ENCODE measurements at places on chromosomes 6 and 20.

DNA sequence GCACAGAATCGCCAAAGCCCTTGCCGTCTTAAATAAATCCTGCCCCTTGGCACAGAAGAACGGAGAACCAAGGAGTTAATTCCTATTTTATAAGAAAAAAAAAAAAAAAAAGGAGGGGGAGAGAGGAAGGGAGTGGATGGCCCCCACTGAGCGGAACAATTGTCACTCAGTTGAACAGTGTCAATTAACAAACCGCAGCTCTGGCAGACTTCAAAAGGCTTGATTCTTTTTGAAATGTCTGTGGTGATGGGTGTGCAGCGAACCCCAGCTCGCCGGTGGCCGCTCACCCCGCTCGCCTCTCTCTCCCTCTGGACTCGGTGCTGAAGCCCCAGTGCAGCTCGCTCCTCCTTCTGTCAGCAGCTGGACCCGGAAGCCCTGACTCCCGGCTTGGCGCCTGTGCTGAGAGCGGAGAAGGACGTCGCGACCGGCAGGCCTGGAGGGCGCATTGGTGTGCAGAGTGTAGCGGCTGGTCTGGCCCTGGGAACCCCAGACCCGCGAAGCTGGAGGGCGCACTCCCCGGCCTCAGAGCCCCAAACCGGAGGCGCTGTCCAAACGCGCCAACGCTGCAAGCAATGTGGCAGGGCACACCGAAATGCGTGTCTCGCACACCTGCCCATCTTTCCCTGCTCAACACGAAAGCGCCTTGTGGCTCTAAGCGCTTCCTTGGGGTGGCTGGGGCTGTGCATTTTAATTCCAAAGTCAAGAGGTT is 3.4 kb downstream of the LINC00237 start:
- no peak for DNase-seq

DNA sequence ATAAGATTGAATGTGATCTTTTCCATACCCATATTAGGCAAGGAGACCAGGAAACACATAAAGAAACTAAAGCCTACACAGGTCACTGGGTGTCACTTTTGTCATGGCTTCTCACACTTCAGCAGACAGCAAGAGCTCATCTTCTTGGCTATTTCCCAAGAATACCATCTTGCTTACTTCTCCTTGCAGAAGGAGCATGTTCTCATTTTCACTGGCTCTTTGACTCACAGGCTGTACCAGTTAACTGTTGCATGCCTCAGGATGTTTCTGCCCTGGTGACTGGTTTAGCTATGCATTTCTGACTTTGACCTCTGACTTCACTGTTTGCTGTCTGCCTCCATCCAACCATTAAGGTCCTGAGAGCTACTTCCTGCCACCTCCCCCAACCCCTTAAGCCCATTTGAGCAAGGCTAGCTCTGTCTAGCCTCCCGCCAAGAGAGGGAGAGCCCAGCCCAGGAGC is 40.3 kb upstream of the OGFRL1 start:
- DNase-seq, result no peak

- DNase-seq, result no peak
Measured at GRCh38 chr6:6512711-6513110, 75.8 kb upstream of the LY86 start.

- no peak for DNase-seq
Measured at GRCh38 chr6:161225681-161226008, 48.2 kb downstream of the AGPAT4 start.

- no peak for DNase-seq
Measured at GRCh38 chr6:16157909-16158308, 29.0 kb downstream of the MYLIP start.

GRCh38 chr20:45452238-45452637 is 17.3 kb upstream of the WFDC2 start:
- DNase-seq, result no peak

GRCh38 chr20:1108437-1108920 is 9.9 kb upstream of the PSMF1 start:
- DNase-seq, result no peak

GRCh38 chr6:154232013-154232910 is 124.3 kb downstream of the IPCEF1 start:
- no peak for DNase-seq

DNA sequence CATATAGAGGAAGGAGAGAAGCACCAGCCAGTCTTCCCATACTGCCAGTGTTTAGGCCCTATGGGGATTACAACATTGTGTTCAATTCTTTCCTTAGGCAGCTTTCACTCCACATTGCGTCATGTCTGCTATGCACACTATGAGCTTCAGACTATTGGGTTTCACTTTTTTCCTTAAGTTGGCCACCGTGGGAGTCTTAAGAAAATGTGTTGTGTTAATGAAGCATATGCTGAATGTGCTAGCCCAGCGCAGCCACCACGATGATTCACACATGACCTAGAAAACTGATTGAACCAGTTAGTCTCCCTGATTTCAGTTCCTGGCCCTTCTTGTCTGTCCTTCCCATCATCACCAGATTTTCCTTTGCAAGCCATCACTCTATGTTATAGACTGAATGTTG is 21.5 kb downstream of the TUBB2B start:
- DNase-seq, result no peak

- no peak for DNase-seq
Measured at GRCh38 chr6:128271011-128271410, 249.4 kb downstream of the PTPRK start.

DNA sequence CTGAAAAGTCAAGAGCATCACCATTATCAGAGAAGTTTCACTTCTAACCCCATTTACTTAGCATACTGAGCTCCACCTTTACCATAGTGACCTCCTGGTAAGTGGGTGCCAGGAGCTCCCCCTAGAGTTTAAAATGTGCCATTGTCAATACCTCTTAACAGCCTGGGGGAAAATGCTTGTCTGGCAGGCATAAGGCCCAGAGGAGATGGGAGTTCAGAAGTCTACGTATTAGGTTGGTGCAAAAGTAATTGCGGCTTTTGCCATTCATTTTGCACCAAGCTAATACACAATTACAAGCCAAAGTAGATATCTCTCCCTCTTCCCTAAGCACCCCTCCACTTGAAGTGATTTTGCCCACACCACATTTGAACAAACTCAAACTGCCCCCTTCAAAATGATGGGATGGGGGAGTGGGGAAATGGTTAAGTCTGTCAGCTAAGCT is 919.0 kb downstream of the KIF16B start:
- DNase-seq, result peak; percentile 37

DNA sequence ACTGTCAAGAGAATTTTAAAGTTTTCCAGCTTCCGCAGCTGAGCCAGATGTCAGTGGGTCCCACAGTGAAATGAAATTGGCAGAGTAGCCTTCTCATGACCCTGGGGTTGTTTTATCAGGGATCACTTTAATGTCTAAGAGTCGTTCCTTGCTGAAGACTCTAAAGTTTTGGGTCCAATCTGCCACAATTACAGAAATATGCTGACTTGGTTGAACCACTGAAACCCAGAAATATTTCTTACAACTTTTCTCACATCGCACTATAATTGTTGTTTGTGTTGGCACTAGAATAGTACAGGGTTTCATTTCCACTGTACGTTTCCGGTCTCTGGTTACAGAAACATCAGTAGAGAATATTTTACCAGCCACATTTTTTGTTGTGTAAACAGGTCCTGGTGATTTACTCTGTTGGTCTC is 109.0 kb downstream of the HMGCLL1 start:
- no peak for DNase-seq

- DNase-seq, result peak; percentile 78
Measured at GRCh38 chr6:67591910-67592309, 1043.2 kb upstream of the ADGRB3 start.

- DNase-seq, result no peak
Measured at GRCh38 chr20:32559753-32560380, 25.3 kb downstream of the NOL4L start.

DNA sequence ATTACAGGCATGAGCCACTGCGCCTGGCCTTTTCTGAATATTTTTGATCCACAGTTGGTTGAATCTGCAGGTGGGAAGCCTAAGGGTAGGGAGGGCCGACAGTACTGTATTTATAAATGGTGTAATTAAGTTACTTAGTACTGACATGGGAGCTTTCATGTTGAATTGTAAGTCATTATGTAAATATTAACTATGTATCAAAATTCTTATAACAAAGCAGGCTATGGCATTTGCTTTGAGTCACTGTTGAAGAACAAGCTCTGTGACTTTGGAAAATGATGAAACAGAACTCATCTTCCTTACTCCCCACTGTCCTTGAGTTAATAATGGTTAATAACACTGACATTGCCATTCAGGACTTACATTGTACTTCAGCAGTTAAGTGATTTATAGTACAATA is 63.0 kb upstream of the TXNDC5 start:
- DNase-seq, result no peak

DNA sequence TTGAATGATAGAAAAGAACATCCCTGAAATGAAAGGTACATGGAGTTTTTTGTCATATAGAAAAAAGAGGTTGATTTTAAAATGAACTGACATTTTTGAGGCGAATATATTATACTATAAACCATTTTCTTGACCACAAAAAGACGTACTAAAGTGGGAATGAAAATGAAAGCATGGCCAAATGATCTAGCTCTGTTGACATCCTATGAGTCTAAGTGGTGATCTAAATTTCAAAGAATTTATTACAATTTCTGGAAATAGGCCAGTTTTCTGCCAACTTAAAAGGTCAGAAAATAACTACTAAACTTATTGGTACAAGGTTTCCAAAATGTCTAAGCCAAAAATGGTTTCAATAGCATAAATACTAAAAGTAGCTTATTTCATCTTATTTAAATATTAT is 536.8 kb downstream of the EYS start:
- no peak for DNase-seq

GRCh38 chr6:25844518-25844917 is 12.7 kb upstream of the SLC17A1 start:
- peak; percentile 65 for DNase-seq

DNA sequence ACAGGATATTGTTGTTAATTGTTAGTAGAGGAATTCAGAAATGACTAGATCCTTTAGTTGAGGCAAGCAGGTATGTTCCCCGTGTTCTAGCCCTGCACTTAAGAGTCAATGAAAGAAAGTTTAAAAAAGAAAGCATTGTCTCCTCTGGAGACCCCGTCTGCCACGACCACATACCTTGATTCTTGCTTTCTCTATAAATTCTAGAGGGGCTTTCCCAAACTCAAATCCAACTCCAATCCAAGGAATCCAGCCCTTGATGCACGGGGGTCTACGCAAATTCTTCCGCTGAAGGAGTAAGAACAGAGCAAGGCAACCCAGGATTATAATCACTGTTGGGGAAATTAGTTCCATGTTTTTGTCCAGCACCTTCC is 401 bp downstream of the CYP39A1 start:
- DNase-seq, result no peak

DNA sequence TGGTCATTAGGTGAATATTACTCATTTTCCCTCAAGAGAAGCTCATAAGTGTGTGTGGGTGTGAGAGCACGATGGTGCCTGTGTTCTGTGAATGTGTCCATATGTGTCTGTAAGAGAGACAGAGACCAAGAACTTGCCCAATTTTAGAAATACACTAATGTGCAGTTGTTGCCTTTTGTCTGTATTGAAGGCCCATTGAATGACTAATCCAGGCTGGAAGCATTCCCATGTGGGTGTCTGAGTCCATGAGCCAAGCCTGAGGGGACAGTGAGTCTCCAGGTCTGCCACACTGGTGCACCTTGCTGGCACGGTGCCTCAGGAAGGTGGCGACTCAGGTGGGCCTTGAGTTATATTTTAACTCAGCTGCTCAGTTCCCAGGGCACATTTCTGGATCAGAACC is 25.5 kb upstream of the ASXL1 start:
- no peak for DNase-seq

- no peak for DNase-seq
Measured at GRCh38 chr20:46735436-46735835, 26.0 kb downstream of the SLC2A10 start.

GRCh38 chr6:132530293-132530974 is 7.6 kb upstream of the TAAR9 start:
- DNase-seq, result peak; percentile 25

GRCh38 chr6:160347259-160348222 is 637 bp upstream of the SLC22A3 start:
- no peak for DNase-seq

GRCh38 chr6:50030350-50030749 is 8.6 kb upstream of the DEFB110 start:
- no peak for DNase-seq

DNA sequence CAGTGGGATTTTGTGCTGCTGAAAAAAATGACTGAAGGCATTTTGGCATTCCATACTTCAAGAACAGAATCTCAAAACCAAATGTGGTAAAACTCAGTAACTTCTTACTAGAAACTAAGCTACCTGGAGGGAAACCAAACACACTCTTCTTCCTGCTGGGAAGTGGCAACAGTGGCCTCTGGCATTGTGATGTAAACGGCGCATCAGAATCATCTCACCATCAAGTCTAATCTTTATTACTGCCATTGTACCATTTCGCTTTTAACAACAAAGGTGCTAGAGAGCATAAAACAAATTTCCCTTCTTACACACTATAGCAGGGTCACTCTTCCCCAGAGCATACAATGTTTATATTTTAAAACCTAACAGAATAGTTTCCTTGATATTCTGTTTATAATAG is 101.6 kb upstream of the CEP162 start:
- no peak for DNase-seq

DNA sequence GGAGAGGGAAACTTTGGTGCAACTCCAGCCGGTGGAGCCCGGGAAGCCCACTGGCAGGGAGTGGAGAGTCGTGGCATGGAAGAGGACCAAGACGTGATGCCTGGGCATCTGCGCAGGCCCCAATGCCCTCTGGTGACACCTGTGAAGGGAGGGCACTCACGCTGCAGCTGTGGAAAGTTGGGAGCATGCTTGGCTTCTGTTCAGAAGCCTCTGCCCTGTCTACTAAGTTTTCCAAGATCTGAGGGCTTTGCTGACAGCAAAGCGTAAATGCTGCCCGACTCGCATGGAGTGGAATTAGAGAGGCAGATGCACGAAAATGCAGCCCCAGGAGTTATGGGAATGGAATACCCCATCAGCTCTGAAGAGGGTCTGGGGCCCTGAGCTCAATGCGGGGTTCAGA is 75.7 kb downstream of the SYNDIG1 start:
- DNase-seq, result no peak

DNA sequence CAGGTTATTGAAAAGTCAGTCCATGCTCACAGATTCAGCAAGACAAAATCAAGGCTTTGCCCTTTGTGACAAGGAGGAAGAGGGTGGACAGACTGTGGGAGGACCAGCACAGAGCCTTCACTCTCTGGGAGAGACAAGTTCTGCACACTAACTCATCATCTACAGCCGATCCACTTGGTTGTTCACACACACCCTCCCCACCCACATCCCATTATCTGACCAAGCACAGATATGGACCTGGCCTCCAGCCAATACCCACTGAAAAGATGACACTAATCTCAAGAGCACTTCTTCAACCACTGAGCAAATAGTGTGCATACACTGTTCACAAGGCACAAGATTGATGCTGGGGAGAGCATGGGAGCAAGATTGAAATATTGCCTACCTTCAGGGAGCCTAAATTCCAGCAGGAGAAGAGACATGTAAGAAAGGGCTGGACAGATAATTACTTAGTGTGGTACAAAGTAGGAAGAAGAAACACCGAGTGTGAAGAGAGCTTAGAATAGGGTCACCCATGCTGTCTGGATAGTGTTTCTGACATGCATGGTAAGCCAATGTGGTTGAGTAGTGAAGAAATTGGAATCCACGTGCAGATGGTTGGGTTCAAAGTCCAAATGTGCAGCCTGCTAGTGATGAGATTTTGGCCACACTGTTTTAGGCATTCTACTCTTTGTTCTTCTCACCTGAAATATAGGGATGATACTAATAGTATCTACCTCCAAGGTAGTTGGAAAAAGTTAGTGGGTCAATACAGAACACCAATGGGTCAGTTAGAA is 21.7 kb upstream of the IL17A start:
- no peak for DNase-seq
